ENCODE measurements at places on chromosomes 7 and 10.
A peak's percentile ranks its signal among the peaks of the same experiment; 100 is the strongest.

- DNase-seq = no peak
Measured at GRCh38 chr7:4202154-4202736, 479.9 kb upstream of the FOXK1 start.

DNA sequence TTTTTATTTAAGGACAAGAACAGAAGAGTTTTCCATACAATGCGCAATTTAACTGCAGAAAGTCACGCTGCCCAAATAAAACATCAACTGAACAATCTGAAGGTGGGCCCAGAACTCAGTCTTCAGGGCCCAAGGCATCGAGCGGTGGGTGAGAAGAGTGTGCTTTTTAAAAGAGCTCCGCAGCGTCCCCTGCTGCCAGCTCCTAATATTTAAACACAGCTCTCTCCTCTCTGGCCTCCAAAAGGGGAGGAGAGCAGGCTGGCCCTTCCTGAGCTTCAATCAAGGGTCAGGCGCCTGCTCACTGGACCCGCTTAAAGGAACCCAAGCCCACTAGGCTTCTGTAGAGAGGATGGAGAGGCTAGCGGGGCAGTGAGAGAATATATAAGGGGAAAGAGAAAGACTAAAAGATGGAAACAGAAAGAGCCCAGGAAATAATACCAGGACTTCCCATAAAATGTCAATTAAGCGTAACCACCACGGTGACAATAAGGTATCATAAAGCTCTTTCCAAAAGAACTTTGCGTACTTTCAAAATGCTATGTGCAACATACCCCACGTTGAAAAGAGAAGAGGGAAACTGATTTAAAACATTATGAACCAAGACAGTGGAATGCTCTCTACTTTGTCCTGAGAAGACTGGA lies 2.8 kb downstream of the FAM53B start:
- DNase-seq = peak; percentile 73

- DNase-seq = no peak
Measured at GRCh38 chr7:24956021-24956420, 24.0 kb downstream of the OSBPL3 start.

DNA sequence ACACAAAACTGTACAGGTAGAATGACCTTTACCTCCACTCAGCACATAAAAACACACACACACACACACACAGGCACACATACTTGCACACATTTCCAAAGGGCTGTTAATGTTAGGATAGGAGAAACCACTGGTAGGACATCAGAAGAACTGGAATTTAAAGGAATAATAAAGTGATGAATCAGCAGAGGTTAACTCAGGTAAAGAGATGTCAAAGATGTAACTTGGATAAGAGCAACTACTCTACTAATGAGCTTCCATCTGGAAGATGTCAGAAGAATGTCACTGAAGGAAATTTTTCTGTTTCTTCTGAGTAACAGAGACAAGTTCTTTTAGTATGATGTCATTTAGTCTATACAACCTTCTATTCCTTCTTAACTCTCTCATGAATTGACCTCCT lies 26.4 kb upstream of the GPR37 start:
- no peak for DNase-seq

GRCh38 chr7:127845522-127846214 lies 185.6 kb downstream of the LRRC4 start:
- DNase-seq = no peak
